Mucosa of descending colon (tissue), 3 donors: ENCODE measurements at places on chromosomes 4 and X. TPM values are rescaled to one million over a fixed set of nuclear protein-coding genes. Genes with fewer than 3 reads are reported as not detected.
A peak's percentile ranks its signal among the peaks of the same experiment; 100 is the strongest.

The TRAM1L1 gene
- total RNA-seq, result 0.80 TPM

The LPAR4 gene
- total RNA-seq, result 0.29 TPM

DNA sequence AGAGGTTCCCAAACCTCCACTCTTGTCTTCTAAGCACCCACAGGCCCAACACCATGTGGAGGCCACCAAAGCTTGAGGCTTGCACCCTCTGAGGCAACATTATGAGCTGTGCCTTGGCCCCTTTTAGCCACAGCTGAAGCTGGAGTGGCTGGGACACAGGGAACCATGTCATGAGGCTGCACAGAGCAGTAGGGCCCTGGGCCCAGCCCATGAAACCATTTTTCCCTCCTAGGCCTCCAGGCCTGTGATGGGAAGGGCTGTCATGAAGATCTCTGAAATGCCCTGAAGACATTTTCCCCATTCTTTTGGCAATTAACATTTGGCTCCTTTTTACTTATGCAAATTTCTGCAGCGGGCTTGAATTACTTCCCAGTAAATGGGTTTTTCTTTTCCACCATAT lies 14.8 kb downstream of the RBMXL3 start:
- no peak for DNase-seq

GRCh38 chr4:1574601-1575417 lies 109.3 kb downstream of the FAM53A start:
- DNase-seq, result peak; percentile 59

DNA sequence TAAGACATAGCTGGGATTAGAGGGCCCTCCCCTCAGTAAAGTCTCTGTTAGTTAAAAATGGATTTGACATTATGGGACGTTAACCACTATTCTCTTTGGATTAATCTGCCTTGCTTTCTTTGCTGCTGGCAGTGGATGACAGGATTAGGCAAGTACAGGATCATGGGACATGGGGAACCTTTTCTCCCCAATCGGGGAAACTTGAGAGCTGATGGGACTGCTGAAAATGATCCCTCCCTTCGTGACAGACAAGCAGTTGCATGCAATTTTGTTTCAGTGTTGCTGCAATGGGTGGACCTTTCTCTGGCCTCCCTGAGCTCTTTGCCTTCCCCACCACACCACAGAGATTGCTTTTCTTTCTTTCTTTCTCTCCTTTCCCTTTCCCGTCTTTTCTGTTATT lies 120.2 kb upstream of the BANK1 start:
- DNase-seq, result no peak

- no peak for DNase-seq
These were observed 149.5 kb downstream of the MAML3 start for GRCh38 chr4:140004549-140004895.

GRCh38 chr4:149755969-149756368 lies 59.7 kb downstream of the IQCM start:
- no peak for DNase-seq

DNA sequence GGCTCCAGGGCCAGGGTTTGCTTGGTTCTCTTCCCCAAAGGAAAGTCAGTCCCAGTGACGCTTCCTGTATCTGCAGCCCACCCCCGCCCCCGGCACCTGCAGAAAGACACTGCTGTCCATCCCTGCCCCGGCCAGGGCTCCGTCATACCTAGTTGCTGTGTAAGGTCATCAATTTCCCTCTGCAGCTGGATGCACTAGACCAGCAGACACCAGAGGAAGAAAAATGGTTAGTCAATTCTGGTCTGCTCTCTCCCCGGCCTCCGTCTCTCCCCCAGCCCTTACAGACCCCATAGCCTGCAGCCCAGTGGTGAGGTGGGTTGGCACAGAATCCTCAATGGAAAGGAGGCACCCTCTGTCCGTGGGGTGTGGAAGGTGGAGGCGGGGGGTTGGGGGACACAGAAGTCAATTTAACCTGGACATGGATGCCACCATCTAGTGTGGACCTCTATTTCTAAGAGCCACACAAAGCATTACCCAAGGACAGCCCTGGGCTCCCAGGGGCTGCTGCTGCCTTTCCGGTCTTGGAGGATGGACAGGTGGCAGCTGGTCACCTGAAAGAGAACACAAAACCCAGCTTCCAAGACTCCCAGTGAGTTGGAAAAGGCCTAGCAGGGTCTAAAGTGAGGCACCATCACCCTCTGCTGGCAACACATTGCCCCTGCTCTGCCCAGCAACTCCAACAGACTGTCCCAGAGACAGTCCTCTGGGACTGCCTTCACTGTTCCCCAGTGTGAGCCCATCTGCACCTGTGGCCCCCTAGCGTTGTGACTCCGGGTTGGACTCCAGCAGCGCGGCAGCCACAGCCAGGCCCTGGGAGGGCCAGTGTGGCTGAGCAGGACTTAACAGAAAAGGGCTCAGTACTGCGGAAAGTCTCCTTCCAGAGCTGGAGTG lies 40.2 kb upstream of the NHSL2 start:
- DNase-seq, result no peak
